ENCODE measurements at places on chromosomes 16 and 17.

DNA sequence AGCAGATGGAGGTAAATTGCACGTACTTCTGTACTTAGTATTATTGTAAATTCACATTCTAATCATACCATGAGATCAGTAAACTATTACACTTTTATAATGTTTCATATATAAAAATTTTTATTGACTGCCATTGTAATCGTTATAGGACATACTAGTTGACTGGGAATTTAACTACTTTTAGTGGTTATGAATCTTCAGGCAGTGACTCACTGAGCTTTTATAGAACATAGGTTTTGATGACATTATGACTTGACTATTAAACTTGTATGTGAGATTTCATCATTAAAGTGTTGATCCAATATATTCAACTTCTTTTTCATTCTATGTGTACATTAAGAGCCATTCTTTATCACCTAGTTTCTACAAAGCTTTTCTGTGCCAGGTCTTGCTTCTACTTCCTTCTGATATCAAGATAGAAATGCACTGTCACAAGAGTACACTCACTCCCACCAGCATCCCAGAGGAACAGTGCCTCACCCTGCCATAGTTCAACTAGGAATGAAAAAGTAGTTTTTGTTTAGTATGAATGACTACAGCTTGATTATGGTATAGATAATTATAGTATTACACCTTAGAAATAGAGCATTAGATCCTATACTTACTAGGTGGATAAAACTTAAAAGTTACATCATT, 142.4 kb upstream of the RBL2 start:
- no peak for DNase-seq

DNA sequence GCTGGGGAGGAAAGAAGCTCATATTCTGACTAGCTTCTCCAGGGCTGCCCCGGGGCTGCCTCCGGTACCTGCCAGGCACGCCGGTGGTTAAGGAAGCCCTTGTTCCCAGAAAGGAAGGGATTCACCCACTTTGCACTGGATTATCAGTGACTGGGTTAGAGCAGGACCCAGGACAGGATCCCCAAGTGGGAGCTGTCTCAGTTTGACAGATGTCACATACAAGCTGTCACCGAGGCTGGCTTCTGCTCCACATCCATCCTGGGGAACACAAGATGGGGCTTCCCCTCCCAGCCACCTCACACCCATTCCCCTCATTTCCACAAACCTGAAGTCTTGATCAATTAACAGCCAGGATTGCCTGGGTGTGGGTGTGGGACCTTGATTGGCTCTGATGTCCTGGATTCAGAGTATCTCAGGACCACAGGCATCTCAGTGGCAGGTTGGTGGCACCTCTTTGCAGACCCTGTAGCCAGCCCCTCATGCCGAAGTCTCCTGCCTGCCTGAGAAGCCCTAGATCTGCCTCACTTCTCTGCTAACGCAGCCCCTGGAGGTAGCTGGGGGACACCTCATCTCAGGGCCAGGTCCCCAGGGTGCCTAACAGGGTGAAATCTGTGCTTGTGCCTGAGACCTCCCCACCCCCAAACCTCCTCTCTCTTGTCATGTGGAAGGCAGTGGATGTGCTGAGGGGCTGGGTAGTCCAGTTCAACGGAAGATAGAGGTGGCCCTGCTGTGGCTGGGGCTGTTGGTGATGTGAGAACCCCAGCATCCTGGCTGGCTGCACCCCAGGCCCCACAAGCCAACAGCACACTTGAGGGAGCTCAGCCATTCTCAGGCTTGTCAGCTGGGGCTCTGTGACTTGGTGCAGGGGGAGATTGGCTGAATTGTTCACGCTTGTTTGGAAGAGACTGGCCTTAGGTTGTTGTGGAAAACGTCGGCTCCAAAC, 1.4 kb downstream of the CACNG5 start:
- DNase-seq = no peak

DNA sequence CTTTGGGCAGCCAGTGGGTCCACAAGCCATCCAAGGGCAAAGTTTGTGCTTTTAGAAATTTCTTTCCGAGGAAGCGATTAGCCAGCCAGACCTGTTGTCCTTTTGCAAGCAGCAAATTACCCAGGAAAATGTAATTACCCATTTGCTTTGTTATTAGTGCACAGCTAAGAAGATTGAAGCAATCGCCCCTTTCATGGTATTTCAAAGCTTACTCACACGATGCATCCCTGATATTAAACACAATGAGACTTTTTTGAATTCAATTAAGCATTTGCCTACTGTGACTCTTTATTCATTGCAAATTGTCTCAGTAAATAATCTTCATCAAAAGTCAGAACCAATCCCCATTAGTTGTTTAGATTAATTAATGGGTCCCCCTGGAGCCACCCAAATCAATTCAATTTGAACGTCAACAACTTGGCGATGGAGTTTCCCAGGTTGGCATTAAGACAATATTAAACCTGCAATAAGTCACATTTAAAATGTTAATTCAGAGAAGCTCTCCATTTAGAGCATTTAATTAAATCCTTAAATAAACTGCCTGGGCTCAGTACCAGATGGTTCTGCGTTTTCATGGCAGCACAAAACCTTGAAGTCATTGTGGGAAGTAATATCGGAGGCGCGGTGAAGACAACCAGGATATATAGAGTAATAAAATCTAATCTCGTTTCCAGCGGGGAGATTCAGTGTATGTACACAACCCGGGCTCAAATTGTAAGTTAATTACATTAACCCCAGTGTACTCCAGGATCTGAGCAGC, 366.2 kb upstream of the TNRC6C start:
- no peak for DNase-seq

DNA sequence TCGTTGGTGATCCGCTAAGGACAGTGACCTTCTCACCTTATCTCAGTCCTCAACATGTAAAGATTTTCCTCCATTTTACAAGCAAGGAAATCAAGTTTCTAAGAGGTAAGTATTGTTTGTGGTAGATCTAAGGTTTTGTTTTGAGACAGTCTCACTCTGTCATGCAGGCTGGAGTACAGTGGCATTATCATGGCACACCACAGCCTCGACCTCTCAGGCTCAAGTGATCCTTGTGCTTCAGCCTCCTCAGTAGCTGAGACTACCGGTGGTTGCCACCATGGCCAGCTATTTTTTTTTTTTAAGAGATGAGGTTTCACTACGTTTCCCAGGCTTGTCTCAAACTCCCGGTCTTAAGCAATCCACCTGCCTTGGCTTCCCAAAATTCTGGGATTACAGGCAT, 34.9 kb downstream of the PRKCA start:
- DNase-seq = no peak

GRCh38 chr17:15659663-15660062, 24.4 kb downstream of the TRIM16 start:
- no peak for DNase-seq

DNA sequence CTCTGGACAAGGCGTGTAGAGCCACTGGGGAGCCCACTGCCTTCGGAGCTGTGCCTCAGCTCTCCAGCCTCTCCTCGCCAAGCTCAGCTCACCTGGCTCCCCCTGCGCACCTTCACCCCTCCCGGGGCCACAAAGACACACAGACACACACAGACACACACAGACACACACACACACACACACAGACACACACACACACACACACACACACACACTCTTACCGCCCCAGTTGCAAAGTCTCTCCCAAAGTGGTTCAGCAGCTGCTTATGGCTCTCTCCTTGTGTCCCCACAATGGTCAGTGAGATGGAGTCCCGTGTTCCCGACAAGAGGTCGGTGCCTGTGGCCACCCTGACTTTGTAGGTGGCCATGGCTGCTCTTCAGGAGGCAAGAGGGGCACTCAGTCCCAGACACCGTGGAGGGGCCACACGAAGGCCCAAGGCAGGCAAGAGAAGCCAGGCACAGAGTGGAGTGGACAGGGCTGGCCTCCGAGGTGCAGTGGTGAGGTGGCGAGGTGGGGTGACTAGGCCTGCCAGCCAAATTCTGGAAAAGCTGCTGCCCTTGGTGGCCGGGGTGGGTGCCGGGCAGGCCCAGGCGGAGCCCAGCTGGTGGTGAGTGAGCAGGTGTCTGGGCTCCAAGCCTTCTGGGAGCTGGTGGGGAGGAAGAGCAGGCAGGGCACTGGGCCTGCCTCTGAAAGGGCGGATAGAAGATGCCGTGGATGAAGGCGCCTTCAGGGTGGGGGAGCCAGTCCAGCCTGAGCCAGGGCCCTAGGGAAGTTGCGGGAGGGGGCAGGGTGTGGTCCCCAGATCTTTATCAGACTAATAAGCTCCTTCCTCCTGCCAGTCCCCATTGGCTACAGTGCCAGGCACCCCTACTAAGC, at the start of gene ALOX12B:
Gene ALOX12B, minus strand, starts transcription at position 642 of the 877 bp plus-strand sequence. Its CDS starts 274 bp downstream, at position 368.
- no peak for DNase-seq

GRCh38 chr17:11506635-11507034, 91.6 kb upstream of the DNAH9 start:
- DNase-seq = no peak

- no peak for DNase-seq
These were observed 41.6 kb downstream of the USP10 start for GRCh38 chr16:84741340-84741830.

DNA sequence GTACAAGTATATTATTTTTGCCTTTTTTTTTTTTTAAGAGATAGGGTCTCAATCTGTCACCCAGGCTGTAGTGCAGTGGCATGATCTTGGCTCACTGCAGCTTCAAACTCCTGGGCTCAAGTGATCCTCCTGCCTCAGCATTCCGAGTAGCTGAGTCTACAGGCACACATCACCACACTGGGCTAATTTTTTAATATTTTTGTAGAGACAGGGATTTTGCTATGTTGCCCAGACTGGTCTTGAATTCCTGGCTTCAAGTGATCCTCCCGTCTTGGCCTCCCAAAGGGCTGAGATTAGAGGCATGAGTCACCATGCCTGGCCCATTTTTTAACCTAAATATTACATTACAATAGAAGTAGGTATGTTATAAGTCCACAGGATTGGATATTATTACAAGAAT, 3.2 kb downstream of the TERB1 start:
- DNase-seq = no peak

DNA sequence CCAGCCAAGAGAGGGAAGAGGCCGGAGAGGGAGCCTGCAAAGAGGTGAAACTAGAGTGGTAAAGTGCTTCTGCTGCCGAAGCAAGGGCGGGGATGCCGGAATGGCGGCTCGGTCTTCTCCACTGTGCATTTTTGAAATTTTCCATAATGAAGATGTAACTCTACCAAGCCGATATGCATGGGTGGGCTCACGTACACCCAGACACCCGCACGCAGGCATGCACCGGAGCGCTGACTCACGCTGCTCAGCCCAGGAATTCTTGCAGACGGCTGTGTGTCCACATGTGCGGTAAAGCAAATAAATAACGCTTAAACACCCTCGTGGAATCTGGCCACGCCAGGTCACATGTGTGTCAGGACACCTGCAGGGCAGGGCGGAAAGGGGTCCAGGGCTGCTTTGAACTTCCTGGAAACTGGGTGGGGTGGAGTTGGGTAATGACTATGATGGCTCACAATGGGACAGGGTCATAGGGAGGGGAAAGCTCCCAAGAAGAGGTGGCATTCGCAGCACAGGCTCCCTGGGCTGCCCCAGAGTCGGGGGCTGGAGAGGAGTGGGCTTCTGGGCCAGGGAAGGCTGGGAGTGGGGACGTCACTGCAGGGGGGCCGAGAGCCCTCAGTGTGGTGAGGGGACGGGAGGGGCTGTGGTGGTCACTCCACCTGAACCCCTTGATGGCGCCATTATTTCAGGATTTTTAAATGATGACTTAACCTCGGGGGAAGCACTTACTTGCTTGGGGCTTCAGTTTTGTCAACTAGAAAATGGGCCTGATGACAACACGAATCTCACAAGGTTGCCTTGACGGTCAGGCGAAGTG, 265.5 kb downstream of the PARN start:
- no peak for DNase-seq

- no peak for DNase-seq
These were observed 15.8 kb downstream of the PLCD3 start for GRCh38 chr17:45116434-45117016.

GRCh38 chr16:84535851-84536250, 31.4 kb upstream of the MEAK7 start:
- no peak for DNase-seq

- DNase-seq = no peak
These were observed 22.6 kb downstream of the ZFHX3 start for GRCh38 chr16:73025151-73025855.

GRCh38 chr16:86964796-86965241, 352.4 kb downstream of the C16orf95 start:
- DNase-seq = no peak

GRCh38 chr16:56985288-56985961, 3.9 kb upstream of the NLRC5 start:
- no peak for DNase-seq

GRCh38 chr16:13507530-13507929, 412.4 kb upstream of the ERCC4 start:
- no peak for DNase-seq

- no peak for DNase-seq
These were observed 117.9 kb upstream of the TNRC6C start for GRCh38 chr17:77840513-77841165.

DNA sequence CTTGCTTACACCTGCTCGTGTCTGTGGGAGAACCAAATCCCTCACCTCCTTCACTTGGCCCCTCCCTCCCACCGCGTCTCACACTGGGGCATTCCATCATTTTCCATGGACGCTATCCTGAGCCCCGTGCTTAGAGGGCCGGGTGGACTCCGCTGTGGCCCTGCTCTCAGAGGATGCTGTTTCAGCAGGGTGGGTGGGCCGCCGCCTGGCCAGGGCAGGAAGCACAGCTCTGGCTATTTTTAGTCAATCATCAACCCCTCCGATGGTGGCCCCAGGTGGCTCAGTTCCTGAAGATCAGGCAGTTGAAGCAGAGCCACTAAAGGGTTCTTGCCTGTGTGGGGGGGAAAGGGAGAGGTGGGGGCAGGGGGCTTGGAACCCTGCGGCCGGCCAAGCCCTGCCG, 230.3 kb downstream of the ENGASE start:
- DNase-seq = no peak

- DNase-seq = no peak
These were observed 363.2 kb downstream of the SNX29 start for GRCh38 chr16:12339686-12340085.

DNA sequence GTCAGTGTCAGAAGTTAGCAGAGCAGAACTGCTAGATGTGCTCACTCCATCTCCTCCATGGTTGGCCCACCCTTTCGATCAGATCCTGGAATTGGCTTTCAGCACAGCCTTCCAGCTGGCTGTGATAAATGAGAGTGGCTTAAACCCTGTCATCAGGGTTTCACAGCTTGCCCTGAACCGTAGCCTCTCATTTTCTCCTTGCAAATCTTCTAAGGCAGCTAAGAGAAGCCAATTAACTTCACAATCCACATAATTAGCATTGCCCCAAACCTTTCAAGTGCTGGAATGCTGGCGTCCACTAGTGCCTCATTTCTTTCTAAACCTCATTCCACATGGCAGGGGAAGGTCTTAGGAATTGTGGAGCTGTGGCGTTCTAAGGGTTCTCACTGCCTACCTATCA, 21.7 kb downstream of the MILR1 start:
- DNase-seq = no peak

GRCh38 chr17:39011907-39012468, 44.8 kb upstream of the FBXO47 start:
- DNase-seq = no peak

DNA sequence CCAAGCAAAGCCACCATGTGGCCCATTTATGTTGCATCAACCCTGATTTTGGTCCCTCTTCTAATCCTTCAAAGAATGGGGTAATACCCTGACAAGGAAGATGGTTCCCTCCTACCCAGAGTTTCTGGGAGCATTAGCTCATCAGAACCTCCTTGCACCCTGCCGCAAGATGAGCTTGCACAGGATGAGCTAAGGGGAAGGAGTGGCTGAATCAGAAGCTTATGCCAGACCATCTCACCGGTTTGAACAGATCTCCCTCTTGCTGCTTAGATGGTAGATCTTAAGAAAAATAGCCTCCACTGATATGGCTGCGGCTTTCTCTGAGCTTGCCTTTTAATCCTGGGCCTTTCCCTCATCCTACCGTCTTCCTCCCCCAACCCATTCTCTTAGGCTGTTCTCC, 175.1 kb downstream of the SOX9 start:
- no peak for DNase-seq

GRCh38 chr16:12964461-12964860, 63.1 kb downstream of the SHISA9 start:
- DNase-seq = no peak

All from caudate nucleus (tissue), 63 donors.